ENCODE measurements at places on chromosomes 4 and X.

DNA sequence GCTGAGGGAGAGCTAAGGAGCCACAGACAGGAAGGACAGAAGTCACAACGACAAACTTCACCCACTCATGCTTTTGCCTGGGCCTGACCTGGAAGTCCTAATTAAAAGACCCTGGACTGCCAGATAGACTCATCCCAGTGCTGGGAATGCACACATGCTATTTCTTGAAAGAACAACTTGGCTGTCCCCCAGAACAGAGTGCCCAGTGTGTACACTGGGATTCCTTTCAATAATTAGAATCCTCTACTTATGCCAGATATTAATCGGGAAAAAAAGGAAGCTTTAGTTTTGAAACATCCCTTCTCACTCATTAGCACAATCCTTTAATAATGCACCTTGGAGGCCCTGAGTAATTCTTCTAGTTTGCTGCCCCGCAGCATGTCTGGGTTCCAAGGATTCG lies 3.4 kb downstream of the HOPX start:
- DNase-seq, result no peak

DNA sequence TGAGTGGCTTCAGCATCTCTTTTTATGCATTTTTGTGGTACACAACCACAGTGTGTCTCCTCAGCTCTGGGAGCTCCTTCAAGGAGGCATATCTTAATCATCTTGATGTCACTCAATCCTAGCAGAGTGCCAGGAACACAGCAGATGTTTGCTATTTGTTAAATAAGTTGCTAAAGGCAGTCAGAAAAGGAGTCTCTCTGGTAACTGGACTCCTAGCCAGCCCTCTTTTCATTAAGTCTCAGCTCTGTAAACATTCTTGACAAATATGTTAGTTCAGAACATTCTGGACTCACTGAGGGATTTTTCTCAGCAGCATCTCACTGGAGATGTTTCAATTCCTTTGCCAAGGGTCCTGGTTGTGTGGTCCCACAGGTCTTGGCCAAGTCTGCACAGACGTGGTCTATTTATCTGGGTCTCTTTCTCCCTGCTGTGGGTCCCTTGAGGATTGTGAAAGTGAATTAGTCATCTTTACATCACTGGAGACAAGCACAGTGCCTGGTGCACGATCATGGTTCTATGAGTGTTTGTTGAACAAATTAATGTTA lies 20.3 kb upstream of the FAM9C start:
- peak; percentile 80 for DNase-seq

GRCh38 chr4:25320773-25321172 lies 8.2 kb downstream of the ZCCHC4 start:
- DNase-seq, result peak; percentile 66

DNA sequence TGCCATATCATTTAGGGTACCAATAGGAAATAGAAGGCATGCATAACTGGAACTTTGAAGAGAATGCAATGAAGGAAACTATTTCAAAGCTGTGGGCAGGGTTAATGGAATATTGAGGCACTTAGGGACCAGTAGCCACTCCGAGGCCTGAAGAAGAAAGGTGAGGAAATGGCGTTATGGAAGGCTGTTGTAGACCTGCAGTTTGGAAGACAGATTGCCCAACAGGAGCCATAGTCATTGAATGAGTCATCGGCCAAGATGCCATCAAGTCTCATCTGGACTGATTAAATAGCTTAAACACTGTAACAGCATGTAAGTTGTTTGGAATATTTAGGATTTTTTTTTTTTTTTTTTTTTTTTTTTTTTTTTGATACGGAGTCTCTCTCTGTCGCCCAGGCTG lies 11.6 kb downstream of the CXCL13 start:
- peak; percentile 58 for DNase-seq

- DNase-seq, result no peak
These were observed 25.9 kb downstream of the COL25A1 start for GRCh38 chr4:109276482-109277095.

GRCh38 chr4:146033149-146033548 lies 94.5 kb upstream of the ZNF827 start:
- DNase-seq, result no peak

GRCh38 chr4:171118091-171118490 lies 695.1 kb upstream of the GALNTL6 start:
- DNase-seq, result no peak

- no peak for DNase-seq
These were observed 298.7 kb upstream of the EPHA5 start for GRCh38 chr4:65968831-65969558.

DNA sequence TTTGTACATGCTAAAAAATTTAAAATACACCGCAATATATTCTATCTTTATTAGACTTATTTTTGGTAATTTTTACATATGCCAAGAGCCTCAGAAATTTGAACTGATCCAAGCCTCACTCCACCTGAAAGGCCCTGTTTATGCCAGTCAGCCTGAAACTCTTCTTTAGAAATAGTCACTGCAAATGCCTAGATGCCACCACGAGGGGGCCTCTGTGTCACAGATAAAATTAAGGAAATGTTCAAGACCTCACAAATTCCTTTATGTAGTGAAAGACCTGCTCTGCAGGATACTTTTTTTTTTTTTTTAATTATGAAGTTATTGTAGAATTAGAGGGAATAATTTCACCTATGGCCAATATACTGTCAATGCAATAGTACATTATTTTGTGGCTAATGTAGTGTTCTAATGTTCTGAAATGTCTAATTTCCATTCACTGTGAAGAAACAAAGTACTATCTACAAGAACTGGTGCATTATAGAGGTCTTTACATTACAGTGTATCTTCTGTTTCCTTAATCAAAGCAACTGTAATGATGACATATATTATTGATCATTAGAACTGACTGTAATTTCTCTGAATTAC lies 69.8 kb downstream of the DTHD1 start:
- peak; percentile 32 for DNase-seq

- DNase-seq, result no peak
These were observed 102.7 kb upstream of the DHX15 start for GRCh38 chr4:24686866-24687692.

DNA sequence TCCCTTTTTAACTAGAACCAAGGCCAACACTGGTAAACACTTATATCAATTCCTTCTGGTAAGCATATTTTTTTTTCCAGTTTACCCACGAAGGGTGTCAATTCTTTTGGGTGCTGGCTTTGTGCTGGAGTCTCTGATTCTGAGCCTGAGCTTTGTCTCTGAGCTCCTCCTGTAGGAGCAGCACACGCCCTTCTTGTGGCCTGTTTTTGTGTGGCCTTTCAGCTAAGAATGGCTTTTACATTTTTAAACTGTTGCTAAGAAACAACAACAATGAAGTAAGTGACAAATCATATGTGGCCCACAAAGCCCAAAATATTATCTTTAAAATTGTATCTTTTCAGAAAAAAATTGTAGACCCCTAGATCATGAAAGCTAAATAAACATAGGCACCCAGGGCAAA lies 98.0 kb upstream of the TBC1D9 start:
- no peak for DNase-seq

GRCh38 chrX:129099207-129099606 lies 424.1 kb downstream of the SMARCA1 start:
- no peak for DNase-seq

GRCh38 chrX:23720117-23720677 lies 22.9 kb downstream of the ACOT9 start:
- no peak for DNase-seq

DNA sequence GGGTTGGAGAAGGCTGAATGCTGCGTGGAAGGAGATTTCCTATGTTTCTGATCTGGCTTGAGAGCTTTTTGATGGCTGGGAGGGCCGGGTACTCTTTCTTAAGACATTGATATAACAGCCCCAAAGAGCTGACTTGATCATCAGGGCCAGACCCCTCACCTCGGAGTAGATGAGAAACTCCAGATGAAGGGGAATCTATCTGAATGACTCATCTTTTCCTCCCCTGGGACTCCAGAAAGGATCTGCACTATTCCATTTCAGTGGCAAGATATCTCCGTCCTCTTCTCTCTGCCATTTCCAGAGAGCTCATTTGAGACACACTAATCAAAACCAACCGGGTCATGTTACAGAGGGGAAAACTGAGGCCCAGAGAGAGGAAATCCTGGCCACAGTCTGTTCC lies 92.9 kb upstream of the MSX1 start:
- DNase-seq, result no peak

DNA sequence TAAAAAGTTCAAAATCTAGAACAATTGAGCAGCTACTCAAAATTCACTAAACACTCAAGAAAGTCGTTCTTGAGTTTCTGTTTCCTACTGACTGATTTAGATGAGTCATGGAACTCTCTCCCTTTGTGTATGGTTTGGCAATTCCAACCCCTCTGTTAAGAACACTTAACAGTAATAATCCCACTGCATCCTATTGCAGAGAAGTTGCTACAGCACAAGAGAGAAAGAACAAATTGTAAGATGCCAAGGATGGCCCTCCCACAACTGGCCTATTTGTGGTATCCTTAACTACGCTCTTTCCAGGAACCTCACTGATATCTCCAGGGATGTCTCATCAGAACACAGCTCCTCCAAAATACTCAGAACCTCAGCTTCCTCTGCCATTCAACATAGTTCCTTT lies 701.8 kb upstream of the TENM3 start:
- DNase-seq, result peak; percentile 82

- DNase-seq, result no peak
These were observed 12.3 kb upstream of the TIGD2 start for GRCh38 chr4:89099034-89099433.

- DNase-seq, result peak; percentile 78
These were observed 84.1 kb downstream of the NHS start for GRCh38 chrX:17459008-17459611.

- no peak for DNase-seq
These were observed 636.0 kb upstream of the NDST4 start for GRCh38 chr4:115749404-115749803.

DNA sequence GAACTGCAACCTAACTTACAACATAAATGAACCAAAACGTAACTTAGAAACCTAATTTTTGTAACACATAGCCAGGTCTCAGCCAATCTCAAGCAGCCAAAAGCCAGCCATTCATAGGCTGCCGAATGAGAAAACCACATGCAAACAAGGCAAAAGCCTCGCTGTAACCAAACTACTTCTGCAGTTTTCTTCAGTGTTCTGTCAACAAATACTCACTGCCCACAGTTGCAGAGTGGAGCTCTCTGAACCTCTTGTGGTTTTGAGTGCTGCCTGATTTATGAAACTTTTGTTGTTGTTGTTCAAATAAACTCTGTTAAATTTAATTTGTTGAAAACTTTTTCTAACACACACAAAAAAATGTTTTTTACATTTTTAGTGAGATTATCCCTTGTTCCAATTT lies 251.2 kb downstream of the PAPSS1 start:
- no peak for DNase-seq

- DNase-seq, result no peak
These were observed 2.0 kb downstream of the PSAPL1 start for GRCh38 chr4:7432531-7433375.

DNA sequence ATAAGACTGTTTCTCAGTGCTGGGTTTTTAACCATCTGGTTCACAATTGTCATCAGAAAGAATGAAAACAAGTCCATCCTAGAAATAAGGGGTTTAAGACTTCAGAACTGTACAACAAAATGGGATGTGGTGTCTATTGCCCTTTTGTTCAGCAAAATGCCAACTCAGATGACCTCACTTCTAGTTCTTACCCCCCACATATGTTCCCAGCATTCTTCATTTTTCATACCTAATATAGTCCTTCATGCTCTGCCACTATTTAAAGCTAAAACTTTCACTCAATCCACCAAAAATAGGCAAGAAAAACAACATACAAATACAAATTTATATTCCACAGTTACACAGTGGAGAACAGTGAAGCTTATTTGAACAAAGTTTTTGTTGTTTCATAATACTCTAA lies 111.4 kb downstream of the SORBS2 start:
- DNase-seq, result no peak

DNA sequence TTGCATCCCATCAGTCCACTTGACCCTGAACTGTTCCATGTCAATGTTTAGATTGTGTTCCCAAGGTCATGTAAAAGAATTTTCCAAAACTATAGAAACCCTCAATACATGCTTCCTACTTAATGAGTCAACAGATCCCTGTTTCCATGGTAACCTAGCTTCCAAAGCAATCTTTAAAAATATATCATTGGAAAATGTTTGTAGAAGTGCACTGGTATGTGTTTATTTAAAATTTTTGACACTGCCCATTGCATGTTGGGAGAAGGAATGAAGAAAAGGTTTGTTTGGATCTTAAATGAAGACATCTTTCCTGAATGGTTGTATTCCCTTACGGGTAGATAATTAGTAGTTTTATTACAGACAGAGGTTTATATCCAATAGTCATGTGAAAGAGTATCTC lies 345.3 kb downstream of the GABRG1 start:
- DNase-seq, result no peak

GRCh38 chr4:84263415-84263814 lies 235.7 kb downstream of the NKX6-1 start:
- no peak for DNase-seq

DNA sequence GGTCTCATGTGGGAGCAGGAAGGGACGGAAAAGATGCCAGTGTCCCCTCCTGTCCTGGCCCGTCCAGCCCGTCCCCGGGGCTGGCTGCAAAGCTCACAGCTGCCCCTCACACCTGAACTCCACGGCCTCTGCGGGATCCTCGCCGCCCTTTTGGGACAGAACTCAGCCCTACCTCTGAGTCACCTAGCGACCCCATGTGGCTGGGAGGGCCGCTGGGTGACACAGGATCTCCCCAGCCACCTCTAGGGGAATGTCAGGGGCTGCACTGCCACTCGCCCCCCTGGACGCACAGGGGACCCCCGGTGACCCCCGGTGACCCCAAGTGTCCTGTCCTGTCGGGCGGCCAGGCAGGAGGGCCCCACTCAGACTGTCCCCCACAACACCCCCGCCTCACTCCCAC lies 748 bp downstream of the FAM9B start:
- no peak for DNase-seq

DNA sequence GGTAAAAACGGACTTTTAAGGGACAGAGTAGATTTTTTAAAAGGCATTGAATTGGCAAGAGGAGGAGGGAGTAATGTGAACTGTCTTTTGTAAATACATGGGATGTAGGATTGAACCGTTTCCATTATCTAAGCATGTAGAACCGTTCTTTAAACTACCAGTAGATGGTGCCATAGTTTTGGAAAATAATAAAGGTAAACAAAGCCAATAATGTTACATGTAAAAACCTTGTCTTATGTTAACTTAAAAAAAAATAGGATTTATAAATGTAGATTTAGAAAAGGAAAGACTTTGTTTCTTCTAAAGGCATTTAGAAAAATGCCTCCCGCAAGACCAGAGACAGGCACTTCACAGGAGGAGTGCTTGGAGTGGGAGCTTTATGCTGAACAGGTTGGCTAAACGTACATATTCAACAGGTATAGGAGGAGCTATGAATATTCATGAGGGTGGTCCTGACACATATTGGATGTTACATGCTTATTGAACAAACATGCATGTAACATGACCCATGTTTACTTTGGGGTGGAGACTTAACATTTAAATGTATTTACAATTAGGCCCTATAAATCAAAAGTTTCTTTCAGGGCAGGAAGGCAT lies 45.5 kb upstream of the FAM241A start:
- peak; percentile 54 for DNase-seq

DNA sequence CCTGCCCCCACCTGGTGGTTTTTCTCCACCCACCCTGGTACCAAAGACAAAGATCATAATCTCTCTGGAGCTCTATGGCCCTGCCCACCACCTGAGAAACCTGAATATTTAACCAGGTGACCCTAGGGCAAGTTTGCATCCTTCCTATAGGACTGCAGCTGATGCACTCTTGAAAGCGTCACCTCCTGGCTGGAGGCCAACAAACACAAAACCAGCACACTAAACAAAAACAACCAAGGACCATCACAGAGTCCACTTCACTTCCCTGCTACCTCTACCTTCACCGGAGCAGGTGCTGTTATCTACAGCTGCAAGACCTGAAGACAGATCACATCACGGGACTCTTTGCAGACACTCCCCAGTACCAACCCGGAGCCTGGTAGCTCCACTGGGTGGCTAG lies 296.7 kb upstream of the FGF13 start:
- no peak for DNase-seq
